Thymus (tissue), 14 donors: ENCODE measurements at places on chromosomes 12 and 14. TPM values are rescaled to one million over a fixed set of nuclear protein-coding genes. Genes with fewer than 3 reads are reported as not detected.

KRT75 gene
- 0.14 TPM for total RNA-seq

DNA sequence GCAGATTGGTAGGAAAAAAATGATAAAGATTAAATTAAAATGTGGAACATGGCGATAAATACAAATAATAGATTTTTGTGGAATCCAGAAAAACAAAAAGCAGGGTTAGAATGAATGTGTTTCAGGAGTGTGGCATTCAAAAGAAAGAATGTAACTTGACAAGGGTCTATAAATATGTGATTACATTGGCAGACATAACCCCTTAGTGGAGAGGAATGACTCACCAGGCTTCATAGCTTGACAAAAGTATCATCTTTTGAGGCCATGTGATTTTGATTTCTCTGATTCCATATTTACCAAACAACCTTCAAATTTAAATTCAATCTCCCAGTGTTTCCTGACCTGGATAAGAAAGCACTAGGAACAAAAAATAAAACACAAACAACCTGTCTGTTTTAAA, 24.4 kb upstream of the MGST1 start:
- DNase-seq = no peak

ANKRD33 gene
- not detected for total RNA-seq

SYCP3 gene
- 0.76 TPM for total RNA-seq

DNA sequence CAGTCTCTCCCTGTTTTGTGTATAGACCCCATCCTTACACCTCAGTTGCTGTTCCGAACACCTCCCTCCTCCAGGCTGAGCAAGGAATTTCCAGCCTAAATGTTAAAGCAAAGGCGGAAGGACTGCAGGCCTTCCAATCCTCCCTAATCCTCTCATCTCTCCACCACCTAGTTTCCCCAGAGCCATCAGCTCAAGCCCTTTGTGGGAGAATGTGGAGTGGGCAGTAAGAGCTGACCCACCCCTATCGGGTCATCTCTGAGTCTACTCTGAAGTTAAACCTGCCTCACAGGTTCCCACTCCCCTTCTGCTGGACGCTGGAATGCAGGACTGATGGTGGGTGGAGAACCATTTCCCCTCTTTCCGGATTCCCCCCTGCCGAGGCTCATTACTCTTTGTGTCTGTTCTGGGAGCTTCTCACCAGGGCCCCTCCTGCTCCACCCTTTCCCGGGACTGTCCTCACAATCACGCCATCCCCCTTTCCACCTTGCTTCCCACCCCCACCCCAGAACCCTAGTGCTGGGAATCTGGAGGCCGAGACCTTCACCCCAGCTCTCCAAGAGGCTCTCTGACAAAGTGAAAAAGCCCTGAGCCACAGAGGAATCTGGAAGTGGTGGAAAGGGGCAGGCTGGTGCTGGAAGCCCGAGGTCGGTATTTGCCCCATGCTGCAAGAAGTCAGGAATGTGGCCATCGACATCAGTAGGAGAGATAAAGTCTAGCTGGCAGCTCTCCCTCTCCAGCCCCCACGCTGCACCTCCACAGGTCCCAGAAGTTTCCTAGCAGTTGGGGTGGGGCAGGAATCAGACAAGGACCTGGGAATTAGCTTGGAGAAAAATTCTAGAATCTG, 3.3 kb upstream of the KRT18 start:
- no peak for DNase-seq

GRCh38 chr14:53016491-53016890, 65.6 kb upstream of the FERMT2 start:
- no peak for DNase-seq

IGF1 gene
- 1.6 TPM for total RNA-seq

- DNase-seq = no peak
Measured at GRCh38 chr14:31414190-31414833, 6.0 kb downstream of the HEATR5A start.

- no peak for DNase-seq
Measured at GRCh38 chr12:120101182-120101581, 15.4 kb downstream of the RAB35 start.
